ENCODE measurements at places on chromosomes 2 and 18. TPM values are rescaled to one million over a fixed set of nuclear protein-coding genes. Genes with fewer than 3 reads are reported as not detected.

- no peak for DNase-seq
Measured at GRCh38 chr2:79179036-79179435, 19.5 kb upstream of the REG3A start.

ANKRD39 gene
- total RNA-seq: 6.8 TPM

NOSTRIN gene
- total RNA-seq: 2.5 TPM

- no peak for DNase-seq
Measured at GRCh38 chr2:58923869-58924268, 682.7 kb upstream of the FANCL start.

GRCh38 chr18:79917853-79918614 lies 33.4 kb downstream of the SLC66A2 start:
- DNase-seq: no peak

DNA sequence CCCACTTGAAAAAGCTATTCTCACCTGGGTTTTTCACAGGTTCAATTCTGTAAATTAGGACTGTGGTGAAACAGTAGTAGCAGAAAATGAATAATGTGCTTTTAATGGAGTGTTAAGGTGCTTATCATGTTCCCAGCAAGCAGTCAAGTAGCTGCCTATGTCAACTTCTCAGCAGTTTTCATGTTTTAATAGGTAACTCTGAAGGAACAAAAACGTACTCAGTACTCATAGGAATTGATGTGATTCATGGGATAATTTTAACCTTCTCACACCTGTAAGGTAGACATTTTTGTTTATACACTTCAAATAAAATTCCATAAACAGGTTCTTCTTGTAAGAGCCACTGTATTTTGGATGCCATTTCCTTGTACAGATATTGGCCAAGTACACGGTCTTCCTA lies 801.6 kb downstream of the MBD2 start:
- no peak for DNase-seq

DNA sequence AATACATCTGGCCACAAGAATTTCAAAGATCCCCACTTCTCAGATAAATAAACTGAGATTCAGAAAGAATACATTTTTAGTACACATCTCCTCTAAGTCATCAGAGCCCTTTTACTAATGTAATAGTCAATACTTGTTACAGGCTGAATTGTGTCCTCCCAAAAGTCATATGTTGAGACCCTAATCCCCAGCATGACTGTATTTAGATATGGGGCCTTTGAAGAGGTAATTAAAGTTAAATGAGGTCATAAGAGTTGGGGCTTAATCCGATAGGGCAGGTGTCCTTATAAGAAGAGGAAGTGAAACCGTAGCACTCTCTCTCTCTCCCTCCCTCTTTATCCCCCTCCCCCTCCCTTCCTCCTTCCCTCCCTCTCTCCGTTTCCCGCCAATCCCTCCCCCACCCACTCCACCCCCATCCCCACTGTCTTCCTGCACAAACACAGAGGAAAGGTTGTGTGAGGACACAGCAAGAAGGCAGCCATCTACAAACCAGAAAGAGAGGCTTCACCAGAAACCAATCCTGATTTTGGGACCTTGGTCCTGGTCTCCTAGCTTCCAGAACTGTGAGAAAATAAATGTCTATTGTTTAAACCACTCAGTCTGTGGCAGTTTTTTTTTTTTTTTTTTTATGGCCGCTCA lies 66.6 kb upstream of the ZNF397 start:
- no peak for DNase-seq

DNA sequence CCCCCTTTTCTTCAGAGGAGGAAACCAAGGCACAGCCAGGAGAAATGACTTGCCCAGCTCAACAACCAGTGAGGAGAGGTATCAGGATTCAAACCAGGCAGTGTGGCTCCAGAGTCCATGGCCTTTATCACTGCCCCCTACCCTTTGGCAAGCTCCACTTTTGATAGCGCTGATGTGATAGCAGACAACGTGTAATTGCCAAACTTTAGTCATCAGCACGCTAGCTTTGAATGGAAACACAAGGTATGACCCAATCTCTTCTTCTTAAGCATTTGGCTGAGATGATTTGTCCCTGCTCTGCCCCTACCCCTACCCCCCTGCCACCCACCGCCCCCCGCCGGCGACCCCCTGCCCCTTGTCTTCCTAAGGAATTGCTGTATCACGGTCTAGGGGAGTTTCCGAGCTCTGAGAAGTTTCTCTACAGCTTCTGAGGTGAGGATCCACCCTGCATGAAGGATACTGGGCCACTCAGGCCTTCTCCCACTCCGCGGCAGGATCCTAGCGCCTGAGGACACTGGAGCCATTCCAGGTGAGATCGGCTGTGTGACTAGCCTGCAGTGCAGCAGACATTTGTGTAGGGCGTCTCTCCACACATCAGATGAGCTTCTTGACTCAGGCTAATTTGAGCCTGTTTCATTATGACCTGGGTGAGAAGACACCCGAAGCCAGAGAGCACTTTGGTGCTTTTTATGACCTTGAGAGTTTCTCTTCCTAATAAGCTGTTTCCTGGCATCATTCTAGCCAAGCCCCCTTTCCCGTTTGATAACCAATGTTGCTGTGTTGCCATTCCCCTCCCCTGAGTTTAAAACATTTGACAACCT lies 75.1 kb upstream of the MAP4K4 start:
- no peak for DNase-seq

- DNase-seq: no peak
Measured at GRCh38 chr18:42426496-42427015, 471.5 kb downstream of the PIK3C3 start.

SCN3A gene
- total RNA-seq: 11.5 TPM

GPR155 gene
- total RNA-seq: 1.4 TPM

DNA sequence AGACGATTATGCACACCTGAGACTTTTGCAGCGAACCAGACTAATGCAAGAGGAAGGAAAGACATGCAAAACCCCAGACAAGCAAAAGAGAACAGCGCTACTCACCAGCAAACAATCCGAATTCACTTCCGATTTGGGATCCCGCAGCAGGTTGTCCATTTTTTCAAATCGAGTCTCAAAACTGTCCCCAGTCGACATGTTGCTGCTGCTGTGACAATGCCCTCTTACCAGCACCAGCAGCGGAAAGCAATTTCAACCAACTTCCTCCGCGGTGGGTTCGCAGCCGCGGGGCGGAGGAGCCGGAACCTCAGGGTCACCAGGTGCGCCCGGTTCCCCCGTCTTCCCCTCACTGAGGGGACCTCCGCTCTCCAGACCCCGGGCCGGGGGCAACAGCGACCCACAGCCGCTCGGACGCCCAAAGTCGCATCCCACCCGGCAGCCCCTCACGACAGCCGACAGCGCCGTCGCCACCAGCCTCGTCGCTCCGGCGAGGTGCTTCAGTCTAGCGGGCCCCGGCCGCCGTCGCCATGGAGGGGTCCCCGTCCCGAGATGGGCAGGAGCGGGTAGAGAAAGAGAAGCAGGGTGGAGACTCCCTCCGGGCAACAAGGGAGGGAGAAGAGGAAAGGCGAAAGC lies 784 bp downstream of the ROCK1 start:
- DNase-seq: peak; percentile 48

DNA sequence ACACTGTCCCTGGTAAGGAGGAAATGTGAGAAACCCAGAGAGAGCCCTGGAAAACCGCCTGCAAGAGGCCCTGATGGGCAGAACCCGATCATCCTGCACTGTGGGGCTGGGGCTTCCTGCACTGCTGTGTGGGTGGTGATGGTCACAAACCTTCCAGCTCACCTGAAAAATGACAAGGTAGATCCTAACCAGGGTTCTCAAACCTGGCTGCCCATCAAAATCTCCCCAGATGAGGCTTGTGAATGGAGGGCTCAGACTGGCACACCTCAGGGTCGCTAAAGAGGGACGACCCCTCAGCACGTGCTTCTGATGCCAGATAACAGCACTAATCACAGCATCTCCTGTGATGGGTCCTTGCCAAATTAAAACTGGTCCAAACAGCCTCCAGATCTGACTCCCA lies 74.7 kb downstream of the GYPC start:
- no peak for DNase-seq

GULP1 gene
- total RNA-seq: 2.6 TPM

DNA sequence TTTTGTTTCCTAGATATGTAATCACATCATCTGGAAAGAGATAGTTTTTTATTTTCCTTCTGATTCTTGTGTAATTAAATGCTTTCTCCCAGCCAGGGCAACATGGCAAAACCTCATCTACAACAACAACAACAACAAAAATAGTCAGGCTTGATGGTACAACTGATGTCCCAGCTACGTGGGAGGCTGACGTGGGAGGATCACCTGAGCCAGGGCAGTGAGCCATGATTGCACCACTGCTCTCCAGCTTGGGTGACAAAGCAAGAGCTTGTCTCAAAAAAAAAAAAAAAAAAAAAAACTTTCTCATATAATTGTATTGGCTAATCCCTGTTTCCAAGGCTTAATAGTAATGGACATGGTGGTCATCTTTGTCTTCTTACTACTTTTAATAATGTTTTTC lies 26.4 kb upstream of the PGAP1 start:
- no peak for DNase-seq

- no peak for DNase-seq
Measured at GRCh38 chr2:217993817-217994463, 8.9 kb downstream of the TNS1 start.

DNA sequence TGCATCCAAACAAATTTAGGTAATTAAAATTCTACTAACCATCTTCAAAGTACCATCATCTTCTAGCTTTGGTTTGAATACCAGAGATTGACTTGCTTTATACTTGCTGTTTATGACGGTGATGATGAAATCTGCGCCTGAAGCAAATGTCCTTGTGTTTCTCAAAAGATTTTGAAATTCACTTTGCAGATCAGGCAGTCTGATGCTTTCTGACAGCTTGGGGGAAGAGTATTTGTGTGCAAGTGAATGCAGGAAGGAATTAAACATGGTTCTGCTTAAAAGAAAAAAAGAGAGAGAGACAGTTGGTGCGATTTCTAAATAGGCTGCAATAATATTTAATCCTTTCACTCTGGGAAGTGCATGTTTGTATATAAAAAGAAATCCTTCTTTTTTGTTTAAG lies 29.6 kb downstream of the CSRNP3 start:
- DNase-seq: no peak

MAL gene
- not detected for total RNA-seq

DNA sequence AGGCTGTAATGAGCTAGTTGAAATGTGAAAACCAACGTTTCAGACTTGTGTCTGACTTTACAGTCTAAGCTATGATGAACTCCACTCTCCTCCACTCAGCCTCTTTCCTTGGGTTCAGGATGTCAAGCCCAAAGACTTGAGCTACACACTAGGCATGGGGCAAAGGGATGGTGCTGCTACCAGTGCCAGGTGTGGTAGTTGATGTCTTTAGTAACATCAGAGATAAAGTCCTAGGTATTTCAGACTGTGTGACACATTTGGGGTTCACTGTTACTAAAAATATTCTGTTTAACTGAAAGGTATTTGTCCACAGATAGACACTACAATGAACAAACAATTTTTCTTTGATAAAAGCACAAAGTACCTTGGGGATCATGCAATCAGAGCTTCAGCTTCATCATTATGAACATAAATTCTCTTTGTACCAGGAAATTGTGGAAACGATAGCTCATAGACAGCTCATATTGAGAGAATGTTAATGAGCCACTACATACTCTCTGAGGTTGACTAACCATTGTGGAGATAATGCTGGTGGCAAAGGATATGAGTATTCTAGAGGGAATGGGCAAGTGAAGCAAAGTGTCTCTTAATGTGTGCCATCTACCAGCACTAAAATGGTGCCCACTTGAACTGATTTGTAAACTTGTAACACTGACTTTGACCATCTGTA lies 253.7 kb upstream of the THUMPD2 start:
- no peak for DNase-seq

SERPINB13 gene
- not detected for total RNA-seq

GRCh38 chr2:113894156-113894743 lies 4.4 kb downstream of the ACTR3 start:
- DNase-seq: peak; percentile 46

DNA sequence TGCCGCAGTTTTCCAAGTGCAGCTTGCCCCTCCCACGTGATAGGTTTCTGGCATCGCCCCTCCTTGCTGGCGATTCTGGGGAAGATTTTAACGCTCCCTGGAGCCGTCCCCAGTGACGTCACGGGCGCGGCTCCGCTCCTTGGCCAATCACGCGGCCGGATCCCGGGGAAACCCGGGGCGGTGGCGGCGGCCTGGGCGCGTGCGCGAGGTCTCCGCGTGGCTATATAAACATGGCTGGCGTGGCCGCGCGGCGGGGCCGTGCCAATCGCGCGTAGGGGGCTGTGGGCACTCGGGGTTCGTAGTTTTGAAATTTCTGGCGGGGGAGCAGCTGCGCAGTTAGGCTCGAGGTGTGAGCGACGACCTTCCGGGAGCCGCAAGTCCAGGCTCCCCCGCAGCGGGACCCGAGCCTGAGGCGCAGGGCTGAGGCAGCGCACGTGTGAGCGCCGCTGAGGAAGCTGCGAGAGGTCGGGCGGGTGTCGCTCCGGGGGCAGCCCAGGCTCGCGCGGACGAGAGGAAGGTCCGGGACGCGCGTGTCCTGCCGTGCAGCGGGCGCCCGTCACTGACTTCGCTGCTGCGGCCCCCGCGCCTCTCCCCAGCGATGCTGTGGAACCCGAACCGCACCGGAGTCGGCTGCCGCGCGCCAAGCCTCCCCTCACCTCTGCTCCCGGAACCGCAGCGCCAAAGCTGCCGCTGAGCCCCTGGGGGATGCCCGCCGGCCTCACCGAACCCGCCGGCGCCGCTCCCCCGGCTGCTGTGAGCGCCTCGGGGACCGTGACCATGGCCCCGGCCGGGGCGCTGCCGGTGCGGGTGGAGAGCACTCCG lies at the start of gene TAF4B:
TAF4B (plus strand) TSS at position 217 of the 822 bp plus-strand sequence; CDS start at position 706, 489 bp downstream.
- DNase-seq: peak; percentile 9

DNA sequence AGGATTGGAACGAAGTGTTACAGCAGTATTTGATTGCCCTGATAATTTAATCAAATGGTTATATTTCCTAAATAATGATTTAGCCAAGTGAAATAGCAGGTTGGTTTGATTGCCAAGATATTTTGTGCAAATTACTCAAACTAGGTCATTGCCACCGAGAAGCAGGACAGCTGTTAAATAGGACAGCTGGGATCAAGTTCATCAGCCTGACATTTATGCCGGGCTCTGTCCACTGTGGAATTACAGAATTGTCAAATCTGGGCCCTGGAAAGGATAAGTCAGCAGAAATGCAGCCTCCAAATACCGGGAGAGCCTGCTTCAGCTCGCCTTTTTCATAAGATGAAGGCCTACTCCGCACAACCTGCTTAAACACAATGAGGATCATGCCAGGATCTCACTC lies 73.9 kb upstream of the RPL31 start:
- DNase-seq: no peak

GRCh38 chr2:165793161-165793778 lies 777 bp downstream of the GALNT3 start:
- DNase-seq: no peak

SLC9A2 gene
- not detected for total RNA-seq

GRCh38 chr18:79223431-79223830 lies 154.2 kb downstream of the ATP9B start:
- no peak for DNase-seq

RGPD4 gene
- total RNA-seq: not detected

IL36G gene
- not detected for total RNA-seq

GRCh38 chr2:141900826-141901225 lies 230.0 kb downstream of the LRP1B start:
- no peak for DNase-seq

MYO7B gene
- 0.13 TPM for total RNA-seq

GALR1 gene
- not detected for total RNA-seq

CCDC121 gene
- total RNA-seq: 1.0 TPM

All from dermis microvascular lymphatic vessel endothelial cell (primary cell).